ENCODE measurements at places on chromosomes 1 and 21.

DNA sequence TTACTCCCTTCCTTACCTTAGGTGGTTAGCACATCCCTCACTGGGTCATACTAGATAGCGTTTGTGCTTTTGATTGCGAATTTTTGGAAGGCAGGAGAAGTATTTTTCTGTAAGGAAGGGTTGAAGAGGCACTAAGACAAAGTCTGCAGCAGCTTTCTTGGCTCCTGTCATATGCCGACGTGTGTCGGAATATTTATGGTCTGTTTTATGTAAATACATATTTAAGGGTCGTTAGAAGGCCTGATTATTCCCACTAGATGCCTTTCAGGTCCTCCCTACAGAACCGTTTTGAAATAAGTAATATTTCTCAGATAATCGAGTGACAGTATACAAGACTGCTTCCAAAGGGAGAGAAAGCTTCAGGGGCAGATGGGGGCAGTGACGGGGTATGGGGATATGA lies 10.0 kb downstream of the RNF220 start:
- no peak for DNase-seq

DNA sequence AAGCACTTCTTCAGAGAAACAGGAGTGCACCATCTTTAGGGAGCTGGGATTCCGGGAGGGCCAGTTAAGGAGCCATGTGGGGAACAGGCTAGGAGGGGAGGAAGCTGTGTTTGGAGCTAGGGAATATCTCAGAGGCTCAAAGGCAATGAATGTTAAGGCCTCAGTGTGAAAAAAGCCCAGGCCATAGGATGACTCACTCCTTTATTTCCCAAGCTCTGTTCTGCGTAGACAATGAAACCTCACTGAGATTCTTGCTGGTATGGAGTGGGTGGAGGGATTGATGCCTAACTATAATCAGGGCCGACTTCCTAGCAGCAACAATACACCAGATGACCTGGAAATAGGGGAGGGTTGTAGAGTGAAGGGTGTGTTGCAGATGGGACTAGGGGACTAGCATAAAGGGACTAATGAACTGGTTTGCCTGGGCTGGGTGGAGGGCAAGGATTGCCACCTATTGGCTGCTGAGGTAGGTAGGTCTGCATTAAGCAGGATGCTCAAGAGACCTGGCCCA lies 2.1 kb downstream of the GNAT2 start:
- DNase-seq: no peak

DNA sequence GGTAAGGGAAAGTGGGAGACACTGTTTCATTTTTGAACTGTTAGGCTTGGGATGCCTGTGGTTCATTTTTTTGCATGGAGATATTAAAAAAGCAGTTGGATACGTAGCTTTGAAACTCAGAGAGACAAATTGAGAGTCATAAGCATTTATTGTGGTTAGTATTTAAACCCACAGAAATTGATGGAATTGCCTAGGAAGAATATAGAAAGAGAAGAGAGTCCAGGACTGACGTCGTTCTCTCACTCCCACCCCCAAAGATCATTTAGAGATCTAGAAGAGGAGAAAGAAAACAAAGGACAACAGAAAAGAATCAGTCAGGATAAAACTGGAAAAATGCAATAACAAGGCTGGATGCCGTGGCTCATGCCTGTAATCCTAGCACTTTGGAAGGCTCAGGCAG lies 73.2 kb upstream of the BMP8A start:
- DNase-seq: no peak

DNA sequence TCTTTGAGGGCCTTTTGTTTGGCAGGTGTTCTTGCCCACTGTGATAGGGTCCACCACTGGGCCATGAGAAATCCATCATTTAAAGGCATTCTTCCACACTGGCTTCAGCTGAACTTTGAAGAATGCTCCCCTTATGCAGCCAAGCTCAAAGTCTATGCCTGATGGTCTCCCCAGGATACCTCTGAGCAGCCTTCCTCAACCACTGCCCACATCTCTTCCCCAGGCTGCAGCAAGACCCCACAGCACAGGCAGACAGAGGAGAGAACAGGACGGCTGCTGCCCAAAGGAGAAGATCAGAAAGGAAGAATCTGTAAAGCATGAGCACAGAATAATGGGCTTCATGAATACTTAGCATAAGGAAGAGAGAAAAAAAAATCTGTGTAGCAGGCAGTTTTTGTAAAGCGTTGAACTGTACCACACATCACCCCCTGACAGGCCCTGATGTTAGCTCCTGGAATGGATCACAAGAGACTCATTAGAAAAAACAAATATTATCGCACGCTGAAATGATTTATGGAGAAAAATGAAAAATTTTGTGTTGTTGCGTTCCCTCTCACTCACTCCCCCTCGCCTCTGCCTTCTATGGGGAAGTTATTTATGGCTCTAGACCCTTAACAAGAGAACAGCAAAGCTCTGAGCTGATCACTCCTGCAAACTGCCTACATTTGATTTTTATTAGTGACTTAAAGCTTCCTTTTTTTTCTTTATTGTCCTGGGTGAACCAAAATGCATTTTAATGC lies 134.1 kb downstream of the TMEM53 start:
- no peak for DNase-seq

DNA sequence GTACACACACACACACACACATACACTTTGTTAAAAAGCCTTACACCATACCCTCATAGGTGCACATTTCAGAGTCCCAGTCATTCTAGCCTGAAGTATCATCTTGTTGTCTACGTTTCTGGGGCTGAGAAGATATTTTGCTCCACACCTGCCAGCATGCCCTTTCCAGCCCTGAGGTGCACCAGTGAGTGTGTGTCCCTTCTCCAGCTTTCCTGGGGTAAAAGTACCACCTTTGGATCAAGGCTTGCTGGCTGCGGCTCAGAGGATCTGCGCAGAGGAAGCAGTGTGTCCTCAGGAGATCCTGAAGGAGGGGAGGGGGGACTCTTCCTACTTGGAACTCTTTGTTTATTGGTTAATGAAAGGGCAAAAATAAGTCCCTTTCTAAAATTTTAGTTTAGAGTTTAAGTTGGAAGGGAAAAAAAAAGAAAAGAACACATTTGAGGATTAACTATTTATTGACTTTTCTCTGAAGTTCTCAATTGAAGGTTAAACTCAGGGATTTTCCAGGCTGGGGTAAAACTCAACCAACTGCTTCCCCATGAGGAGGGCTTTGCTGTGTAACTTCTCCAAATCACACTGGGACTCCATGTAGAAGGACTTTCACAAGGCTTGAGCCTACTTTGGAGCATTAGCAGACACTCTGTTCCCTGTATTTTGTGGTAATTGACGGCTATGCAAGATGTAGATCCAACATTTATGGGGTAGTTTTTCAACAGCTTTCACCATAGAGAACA lies 200.3 kb upstream of the SGIP1 start:
- DNase-seq: no peak

DNA sequence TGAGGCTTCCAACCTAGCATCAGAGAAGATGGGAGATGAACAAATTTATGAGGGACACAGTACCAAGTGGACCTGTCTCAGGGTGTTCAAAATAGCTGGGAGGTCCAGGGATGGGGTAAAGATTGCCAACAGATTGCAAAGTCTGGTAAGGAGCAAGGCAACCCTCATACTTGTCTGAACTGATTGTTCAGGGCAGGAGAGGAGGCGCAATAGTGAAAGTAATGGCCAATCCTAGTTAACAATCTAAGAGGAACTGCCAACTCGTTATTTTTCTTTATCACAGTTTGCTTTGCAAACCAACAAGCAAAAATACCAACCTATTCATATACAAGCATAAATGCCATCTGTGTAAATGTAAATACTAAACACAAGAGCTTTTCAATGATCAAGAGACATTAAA lies 78.4 kb upstream of the S1PR1 start:
- DNase-seq: no peak

GRCh38 chr1:234667600-234668576 lies 57.9 kb upstream of the IRF2BP2 start:
- DNase-seq: no peak

DNA sequence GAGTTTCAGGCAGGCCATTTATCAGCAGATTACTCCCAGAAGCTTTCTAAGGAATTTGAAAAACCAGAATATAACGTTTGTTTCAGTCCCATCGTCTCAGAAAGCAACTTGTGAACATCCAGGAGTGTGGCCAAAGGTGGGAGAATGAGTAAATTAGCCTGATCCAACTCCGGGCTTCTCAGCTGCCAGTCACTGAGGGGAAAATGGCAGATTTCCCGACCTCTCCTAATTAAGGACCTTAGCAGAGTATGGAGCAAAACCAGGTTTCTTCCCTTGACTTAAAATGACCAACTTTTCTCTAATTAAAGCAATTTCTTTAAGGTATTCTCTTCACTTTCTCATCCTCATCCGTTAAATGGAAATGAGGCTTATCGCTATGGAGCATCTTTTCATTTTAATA lies 1.0 kb downstream of the CORT start:
- DNase-seq: no peak

GRCh38 chr1:206739411-206740076 lies 31.0 kb upstream of the IL19 start:
- DNase-seq: no peak

DNA sequence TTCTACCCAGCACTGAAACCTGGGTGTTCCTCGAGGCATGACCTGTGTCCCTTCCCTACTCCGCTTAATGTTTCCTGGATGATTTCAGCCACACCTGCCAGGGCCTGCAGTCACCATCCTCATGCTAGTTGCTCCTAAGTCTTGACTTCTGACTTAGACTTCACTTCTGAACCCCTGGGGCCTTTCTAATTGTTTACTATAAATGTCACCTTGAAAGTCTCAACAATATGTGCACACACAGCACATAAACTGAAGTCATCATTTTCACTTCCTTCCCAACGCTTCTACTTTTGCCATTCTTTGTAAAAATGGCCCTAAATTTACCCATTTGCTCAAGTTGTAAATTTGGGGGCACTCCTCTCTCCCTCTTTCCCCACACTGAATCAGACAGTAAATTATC lies 141.1 kb downstream of the DYRK1A start:
- no peak for DNase-seq

GRCh38 chr1:226443033-226443432 lies 35.1 kb upstream of the PARP1 start:
- DNase-seq: no peak

DNA sequence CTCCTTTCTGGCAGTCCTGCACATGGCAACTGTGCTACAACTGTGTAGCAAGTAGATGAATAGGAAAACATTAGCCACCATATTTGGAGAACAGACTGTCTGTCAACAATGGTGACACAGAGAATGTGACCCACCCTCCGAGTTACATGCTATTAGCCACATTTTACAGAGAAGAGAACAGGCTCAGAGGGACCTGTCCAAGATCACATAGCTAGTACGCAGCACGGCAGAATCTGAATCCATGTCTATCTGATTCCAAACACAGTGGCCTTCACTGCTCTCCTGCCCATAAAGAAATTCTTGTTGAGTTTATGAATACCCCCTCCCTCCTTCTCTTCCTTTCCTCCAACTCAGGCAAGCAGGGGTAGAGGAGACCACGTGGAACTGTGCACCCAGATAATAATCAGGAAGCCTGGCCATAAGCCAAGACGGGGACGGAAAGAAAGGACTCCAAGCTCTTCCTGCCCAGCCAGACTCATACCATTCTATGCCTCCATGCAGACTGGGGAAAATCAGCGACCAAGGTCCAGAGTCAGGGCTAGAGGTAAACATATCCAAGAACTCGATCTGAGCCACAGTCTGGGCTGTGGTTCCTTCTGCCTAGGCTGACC lies 78.8 kb downstream of the TRABD2B start:
- DNase-seq: no peak

All from ascending aorta (tissue), 2 donors.